ENCODE measurements at places on chromosomes 1 and 21.

GRCh38 chr1:66533804-66534740, at the start of gene SGIP1:
Gene SGIP1, plus strand, starts transcription at chr1:66534153. Its CDS starts 206 bp downstream, at chr1:66534359.
- DNase-seq: peak; percentile 76

DNA sequence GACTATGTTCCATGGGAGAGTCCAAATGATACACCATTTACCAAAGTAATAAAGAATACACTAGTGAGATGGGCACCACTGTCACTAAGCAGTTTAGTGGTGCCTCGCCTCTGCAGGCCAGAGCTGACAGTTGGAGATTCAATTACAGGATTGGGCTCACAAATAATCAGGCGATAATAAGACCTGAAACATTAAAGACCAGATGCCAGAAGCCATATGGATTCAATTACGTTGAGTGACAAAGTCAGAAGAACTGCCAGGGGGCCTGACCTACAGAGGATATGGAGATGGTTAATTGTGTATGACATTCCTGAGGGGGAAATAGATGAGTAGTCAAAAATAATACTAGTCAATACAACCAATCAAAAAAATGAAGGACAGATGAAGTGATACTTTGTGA, 65.2 kb upstream of the ST6GALNAC5 start:
- DNase-seq: no peak

DNA sequence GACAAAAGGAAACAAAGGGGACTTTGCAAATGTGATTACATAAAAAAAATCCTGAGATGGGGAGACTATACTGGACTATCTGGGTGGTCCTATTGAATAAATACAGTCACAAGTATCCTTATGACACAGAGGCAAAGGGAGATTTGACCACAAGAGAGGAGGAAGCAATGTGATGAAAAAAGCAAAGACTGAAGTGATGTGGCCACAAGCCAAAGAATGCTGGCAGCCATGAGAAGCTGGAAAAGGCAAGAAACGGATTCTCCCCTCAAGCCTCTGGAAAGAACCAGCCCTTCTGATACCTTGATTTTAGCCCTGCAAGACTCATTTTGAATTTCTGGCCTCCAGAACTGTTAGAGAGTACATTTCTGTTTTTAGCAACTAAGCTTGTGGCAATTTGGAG, 36.4 kb downstream of the OLFML2B start:
- no peak for DNase-seq

DNA sequence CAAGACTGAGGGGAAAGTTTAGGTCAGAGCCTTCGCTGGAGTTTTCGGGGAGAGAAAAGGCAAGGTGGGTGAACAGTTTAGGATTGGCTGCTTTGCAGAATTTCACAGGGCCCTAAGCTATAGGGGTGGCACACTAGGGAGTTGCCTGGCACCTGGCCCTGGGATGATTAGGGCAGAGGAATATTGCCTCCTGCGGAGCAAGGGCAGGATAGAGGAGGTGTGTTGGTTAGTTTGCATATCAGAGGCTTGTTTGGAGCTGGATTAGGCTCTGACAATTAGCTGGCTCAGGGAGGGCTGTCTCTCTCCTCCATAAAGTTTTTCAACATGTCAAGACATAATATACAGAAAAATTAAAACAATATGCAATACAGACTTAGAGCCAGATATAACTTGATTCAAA, 436.4 kb downstream of the DISC1 start:
- no peak for DNase-seq

- no peak for DNase-seq
Observed at GRCh38 chr1:241612533-241613477, 27.4 kb downstream of the CHML start.

GRCh38 chr21:42694751-42695696, 41.6 kb downstream of the PDE9A start:
- DNase-seq: no peak

- no peak for DNase-seq
Observed at GRCh38 chr1:88001460-88001859, 672.8 kb downstream of the LMO4 start.

DNA sequence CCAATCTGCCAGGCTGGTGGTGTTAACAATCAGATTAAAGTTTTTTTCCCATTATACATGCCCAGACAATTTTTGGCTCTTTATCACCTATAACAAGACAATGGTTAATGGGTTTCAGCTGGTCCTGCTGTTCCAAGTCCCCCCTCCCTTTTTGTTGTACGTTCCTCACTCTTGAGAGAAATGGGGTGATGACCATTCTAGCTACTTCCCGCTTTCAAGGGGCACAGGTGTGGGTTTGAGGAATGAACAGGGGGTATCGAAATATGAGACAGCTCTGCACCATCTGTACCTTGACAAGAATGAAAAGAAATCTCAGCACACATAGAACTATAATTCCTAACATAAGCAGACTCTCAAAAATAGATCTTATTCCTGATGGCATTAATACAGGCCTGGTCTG, 326.8 kb downstream of the PTPRU start:
- DNase-seq: no peak

DNA sequence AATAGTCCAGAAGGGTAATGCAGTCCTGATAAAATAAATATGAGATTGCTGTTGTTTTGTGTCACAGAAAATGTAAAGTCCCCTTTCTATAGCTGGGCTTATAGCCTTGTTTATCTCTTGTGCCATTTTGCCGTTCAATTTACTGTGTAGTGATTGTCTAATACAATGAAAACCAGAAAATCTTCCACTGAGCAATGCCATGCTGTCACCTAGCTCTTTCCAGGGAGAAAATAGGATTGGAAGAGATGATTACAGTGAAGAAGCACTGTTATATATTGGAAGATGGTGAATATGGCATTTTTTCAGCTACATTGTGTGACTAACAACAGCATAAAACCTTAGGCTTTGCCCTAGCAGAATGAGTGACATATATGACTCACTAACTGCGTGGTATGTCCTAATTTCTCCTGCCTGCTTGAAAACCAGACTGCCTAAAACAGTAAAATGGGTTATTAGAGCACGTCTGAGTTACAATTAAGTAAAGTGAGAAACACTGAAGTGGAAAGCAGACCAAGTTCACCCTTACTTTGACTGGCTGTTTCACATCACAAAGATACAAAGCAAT, 332.4 kb upstream of the ZP4 start:
- DNase-seq: no peak

DNA sequence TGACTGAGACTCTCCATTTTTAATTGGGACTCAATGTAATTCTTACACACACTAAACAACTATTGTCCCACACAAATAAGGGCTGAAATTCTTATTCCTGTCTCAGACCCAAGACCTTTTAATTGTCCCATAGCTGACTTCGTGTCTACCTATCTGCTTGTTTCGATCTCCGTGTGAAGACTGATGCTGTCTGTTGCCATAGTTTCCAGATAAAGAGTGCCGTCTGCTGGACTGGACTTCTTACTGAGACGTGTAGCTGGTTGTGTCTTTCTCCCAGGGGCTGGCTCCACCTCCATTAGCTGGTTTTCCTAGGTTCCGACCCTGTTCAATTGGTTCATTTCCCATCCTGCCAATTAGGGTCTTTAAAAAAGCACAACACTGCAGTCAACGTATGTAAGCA, 235.3 kb upstream of the PLXNA2 start:
- no peak for DNase-seq

DNA sequence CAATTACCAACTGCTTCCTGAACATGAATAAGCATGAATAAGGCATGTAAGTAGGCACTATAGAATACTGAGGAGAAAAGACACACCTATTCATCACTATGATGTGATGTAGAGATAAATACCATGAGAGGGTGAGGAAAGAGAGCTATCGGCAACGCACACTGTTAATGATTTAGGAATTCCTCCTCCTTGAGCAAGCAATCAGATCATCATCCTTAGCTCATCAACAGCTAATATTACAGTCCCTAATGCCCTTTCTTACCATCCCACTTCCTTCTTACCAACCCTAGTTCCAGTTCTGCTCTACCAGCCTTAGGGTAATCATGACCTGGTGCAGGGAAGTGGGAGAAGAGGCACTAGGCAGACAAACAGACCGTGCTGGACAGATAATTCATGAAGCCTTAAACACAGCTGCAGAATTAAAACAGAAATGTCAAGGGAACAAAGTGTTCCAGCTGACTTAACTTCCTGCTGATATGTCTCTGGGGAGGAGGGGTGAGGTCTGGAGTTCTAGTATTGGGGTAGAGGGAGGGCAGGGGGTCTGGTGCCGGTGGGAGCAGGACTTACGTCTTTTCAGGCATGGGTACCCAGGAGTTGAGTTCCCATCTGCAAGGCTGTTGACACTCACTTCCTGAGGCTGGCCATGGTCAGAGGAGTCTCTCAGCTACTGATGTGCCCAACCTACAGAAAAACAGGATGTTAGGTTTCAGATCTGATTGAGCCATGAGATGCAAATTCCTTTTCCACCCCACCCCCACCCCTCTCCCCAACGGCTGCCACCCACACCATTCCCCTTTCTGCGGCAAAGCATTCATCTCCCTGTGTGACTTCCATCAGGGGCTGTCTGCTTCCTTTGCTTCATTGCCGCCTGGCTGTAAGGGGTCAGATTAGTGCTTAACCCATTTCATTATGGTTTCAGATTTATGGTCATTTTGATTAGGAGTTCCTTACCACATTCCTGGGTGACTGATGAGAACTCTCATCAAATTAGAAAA, 12.6 kb upstream of the RCSD1 start:
- DNase-seq: no peak

DNA sequence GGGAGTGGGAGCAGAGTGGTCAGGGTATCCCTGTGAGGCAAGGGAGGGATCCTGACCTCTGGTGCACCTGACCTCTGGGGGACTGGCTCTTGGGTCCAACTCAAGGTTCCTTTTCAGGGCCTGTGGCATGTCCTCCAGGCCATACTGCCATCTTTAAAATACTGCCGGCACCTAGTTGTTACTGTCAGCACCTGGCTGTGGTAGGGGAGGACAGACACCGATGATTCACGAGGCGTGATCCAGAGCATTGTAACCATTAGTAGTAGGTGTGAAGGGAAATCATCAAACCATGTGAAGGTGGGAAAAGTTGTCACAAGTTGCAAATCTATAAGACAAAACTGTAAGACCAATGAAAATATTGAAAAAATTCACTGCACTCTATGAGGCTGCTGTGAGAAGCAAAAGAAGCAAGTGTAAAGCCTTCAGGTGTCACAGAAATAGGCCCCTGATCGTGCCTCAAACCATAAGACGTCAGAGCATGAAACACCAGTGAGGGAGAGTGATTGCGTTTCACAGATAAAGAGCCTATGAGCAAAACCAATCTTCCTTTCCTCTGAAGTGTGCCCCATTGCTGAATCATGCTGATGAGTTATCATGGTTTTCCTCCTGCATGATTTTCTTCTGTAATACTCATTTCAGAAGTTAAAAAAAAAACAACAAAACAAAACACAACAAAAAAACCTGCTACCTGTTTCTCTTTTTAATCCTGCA, 55.3 kb downstream of the CDC7 start:
- DNase-seq: no peak

GRCh38 chr1:186139115-186139514, 235.9 kb downstream of the TPR start:
- no peak for DNase-seq

DNA sequence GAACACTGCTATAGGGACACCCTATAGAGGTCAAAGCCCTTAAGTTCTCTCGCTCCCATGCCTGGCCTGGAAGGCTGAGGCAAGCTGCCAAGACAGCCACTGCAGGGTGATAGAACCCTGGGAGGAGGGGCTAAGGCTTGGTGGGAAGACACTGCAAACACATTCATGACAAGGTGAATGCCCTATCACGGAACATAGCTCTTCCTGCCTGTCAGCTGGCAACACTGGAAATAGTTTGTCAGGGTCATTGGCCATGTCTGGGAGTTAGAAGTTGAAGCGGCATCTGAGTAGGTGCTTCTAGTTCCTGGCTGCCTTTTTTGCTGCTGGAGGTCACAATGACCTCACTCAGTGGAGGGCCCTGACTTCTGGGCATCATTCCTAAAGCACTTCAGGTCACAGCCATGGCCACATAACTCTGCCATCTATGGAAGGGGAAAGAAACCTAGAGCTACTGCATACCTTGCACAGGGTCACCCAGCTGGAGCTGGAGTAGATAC, 4.2 kb downstream of the FABP3 start:
- no peak for DNase-seq

DNA sequence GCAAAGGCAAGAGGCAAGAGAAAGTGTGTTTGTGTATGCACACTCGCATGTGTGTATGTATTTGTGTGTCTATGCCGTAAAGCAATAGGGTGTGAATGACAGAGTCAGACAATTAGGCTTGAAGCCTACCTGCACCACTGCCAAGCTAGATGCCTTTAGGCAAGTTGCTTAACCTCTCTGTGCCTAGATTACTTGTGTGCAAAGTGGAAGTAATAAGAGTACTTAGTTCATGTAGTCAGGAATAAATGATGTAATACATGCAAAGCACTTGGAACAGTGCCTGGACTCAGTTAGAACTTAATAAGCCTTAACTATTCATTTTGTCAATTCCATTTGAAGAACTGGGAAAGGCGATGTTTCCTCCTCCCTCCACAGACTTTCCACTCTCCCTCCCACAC, 31.7 kb downstream of the LAMB3 start:
- DNase-seq: no peak

- DNase-seq: peak; percentile 50
Observed at GRCh38 chr1:31394584-31395193, 18.3 kb upstream of the SERINC2 start.

- DNase-seq: no peak
Observed at GRCh38 chr1:40844887-40845878, 17.0 kb downstream of the CITED4 start.

- DNase-seq: no peak
Observed at GRCh38 chr1:9481048-9481447, 58.2 kb upstream of the SLC25A33 start.

DNA sequence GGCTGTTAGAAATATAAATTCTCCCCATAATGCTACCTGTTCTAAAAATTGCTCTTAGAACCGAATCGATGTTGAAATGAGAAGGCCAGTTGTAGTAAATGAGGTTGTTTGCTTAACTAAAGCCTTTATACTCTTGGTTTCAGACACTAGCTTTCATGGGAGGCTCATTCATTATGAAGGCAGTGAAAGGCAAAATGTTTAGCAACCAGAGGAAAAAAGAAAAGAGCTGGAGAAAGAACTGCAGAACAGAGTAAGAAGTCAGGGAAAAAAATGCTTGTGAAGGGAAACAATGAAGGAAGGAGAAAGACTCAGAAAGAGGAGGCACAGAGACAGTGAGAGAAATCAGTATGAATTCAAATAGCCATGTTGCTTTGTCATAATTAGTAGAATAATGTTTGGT, 128.2 kb downstream of the ATP5PO start:
- DNase-seq: no peak

- no peak for DNase-seq
Observed at GRCh38 chr1:226717256-226717909, 21.7 kb downstream of the ITPKB start.

GRCh38 chr1:58710190-58711085, 10.6 kb upstream of the MYSM1 start:
- no peak for DNase-seq

DNA sequence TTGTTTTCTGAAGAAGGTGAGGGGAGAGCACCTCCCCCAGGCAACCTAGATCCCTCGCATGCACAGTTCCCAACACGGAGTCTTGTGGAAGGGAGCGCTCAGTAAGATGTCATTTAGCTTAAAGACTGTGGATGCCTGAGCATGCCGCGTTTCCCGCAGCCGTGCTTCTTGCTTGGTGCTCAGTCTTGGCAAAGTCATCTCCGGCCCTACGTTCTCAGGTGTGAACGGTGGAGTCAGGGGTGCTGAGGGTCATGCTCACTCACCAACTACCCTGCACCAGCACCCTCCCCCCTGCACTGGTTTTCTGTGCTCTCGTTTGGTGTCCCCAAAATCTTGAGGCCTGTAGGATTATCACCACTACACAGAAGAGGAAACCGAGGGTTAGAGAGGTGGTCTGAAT, 202.1 kb downstream of the RHOU start:
- no peak for DNase-seq
